ENCODE measurements at places on chromosomes 6 and 20.
A peak's percentile ranks its signal among the peaks of the same experiment; 100 is the strongest.

GRCh38 chr6:84669945-84670344 is 94.5 kb downstream of the TBX18 start:
- DNase-seq = no peak

GRCh38 chr20:44886266-44886651 is 754 bp downstream of the YWHAB start:
- no peak for DNase-seq

- no peak for DNase-seq
These were observed 452.3 kb downstream of the HTR1B start for GRCh38 chr6:77010931-77011542.

- peak; percentile 46 for DNase-seq
These were observed 18.3 kb upstream of the MUC21 start for GRCh38 chr6:30965140-30965601.

DNA sequence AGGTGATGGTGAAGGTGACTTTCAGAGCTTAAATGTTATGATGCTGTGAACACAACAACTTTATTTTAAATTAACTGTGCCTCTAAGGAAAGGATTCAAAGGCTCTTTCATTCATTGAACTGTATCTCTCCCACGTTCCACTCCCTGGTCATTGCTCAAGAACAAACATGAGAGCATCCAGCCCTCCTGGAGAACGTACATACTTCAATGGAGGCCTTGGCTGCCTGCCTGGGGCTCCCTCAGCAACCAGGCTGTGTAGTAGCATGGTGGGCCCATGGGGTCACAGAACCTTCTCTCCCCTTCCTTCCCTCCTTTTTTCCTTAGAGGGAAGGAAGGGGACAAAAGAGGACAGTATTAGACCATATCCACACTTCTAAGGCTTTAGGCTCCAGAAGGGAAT is 234.3 kb downstream of the CDC5L start:
- DNase-seq = no peak

DNA sequence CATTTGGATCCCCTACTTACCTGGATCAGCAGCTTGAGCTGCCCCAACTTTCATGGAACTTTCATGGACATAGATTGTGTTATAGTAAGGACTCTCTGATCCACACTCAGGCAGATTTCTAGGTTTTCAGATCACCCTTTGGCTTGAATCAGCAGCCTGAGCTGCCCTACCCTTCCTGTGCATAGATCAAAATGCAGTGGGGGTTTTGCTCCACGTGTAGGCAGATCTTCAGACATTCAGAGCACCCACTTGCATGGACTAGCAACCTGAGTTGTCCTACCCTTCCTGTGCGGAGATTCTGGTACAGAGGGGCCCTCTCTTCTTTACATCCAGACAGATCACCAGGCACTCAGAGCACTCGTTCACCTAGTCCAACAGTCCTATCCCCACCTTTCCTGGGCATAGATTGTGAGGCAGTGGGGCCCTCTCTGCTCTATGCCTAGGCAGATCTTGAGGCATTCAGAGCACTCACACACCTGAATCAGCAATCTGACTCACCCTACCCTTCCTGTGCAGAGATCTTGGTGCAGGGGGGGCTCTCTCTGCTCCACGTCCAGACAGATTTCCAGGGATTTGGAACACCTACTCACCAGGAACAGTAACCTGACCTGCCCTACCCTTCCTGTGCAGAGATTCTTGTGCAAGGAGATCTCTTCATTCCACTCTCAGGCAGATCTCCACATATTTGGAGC is 705.2 kb upstream of the NRSN1 start:
- no peak for DNase-seq

- no peak for DNase-seq
These were observed 4.8 kb upstream of the PRPH2 start for GRCh38 chr6:42727087-42727611.

DNA sequence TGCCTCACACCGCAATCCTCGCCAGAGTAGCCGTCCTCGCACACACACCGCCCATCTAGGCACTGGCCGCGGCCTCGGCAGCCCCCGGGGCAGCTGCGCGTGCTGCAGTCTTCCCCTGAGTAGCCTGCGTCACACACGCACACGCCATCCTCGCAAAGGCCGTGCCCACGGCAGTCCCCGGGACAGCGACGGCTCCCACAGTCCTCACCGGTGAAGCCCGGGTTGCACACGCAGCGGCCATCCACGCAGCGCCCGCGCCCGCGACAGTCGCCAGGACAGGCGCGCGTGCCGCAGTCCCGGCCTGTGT is 13.1 kb downstream of the TNXB start:
- no peak for DNase-seq

DNA sequence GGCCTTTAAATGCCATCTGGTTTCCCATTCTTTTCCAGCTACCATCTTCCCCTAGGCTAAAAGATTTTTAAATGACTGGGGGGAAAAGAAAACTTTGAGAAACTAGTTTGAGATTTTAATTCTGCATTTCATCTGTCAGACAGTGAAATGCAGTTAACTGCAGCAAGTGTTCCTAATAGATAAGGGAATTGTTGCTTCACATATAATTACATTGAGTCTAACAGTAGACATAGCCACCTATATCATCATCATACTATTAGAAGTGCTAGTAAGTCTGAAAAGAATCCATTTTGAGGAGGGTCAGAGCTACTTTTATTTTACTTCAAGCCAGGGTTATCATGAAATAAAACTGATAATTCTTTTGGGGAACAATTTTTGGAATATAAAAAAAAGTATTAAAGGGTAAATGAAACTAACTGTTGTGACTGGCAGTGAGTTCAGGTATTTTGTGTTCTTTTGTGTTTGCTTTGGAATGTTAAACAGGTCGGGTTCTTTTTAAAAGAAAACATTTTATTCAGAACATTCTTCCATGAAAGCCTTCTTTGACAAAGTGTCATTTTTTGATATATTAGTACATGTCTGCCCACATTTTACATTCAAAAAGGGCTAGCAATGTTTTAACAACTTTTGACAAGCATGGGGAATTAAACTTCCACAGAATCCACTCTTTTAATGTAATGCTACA is 170.1 kb downstream of the HS3ST5 start:
- DNase-seq = no peak

DNA sequence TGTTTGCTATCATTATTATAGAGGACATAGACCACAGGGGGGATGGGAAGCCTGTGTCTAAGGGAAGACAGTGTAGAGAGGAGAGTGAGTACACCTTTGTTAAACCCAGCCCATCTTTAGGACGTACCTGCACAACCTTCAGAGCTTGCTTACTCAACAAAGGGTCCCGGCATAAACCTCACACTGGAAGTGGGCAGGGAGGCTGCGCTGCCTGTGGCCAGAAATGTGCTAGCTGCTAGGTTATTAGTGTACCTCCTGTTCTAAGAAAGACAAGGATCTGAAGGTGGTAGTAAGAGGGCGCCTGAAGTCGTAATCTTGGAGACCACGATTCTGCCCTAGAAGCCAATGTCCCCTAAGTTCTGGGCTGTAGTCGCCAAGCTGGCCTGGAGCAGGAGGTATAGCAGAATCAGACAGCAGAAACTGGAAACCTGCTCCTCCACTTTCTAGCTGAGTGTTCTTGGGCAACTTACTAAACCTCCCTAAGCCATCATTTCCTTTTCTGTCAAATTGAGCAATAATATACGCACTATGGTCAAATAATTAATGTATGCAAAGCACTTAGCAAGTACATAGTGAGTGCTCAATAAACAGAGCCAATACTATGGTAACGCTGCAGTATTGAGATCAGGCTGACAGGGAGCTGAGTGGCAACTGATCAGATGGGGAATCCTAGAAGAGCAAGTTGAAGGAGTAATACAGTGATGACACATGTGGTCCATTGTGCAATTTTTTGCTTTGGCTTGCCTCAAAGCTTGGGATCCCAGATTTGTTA is 16.8 kb upstream of the AKIRIN2 start:
- peak; percentile 36 for DNase-seq

DNA sequence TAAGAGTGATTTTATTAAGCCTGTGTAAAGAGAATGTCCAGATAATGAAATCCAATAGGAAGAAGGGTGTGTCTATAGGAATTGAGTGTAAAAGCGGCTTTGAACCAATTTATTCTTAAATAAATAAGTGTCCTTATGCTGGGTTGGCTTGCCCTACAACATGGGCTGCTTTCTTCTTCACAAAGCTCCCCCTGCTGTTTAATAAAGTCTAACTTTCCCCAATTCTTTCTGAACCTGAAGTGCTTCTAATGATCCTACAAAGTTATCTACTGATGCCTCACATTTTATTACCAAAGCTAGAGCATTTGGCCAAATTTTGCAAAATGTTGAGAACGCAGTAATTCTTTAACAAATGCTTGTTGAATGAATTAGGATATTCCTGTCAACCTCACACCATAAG is 36.3 kb upstream of the SIRT5 start:
- DNase-seq = peak; percentile 35

DNA sequence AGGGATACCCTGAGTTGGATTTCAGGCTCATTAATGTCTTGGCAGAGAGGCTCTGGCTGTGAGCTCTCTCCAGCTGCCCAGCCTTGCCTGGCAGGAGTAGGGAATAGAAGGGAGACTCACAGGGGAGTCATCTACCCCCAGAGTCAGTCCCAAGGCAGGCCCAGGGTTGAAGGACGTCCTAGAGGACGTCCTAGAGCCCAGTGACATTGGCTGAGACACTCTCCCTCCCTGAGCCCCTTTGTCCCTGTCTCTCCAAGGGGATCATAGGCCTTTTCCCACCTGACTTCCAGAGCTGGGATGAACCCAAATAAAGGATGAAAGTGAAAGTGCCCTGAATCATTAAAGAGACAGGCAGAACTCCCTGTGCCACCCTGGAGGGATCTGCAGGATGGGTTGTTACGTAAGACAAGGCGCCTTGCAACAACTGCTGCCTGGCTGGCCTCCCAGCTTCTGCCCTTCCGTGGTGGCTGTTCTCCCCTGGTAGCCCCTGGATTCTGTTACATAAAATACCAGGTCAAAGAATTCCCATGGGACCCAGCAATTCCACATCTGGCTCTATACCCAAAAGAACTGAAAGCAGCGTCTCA is 53.6 kb upstream of the SIRPA start:
- DNase-seq = no peak

GRCh38 chr6:36616893-36617521 is 22.8 kb downstream of the SRSF3 start:
- DNase-seq = no peak

GRCh38 chr6:137927777-137928218 is 60.7 kb downstream of the TNFAIP3 start:
- peak; percentile 89 for DNase-seq

DNA sequence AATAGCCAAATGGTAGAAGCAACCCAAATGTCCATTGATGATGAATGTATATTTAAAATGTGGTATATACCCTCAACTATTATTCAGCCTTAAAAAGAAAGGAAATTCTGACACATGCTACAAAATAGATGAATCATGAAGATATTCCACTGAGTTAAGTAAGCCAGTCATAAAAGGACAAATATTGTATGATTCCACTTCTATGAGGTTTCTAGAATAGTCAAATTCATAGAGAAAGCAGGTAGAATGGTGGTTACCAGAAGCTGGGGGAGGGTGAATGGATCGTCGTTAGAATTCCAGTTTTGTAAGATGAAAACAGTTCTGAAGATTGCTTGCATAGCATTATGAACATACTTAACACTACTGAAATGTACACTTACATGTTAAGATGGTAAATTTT is 214.3 kb upstream of the MYLIP start:
- no peak for DNase-seq

DNA sequence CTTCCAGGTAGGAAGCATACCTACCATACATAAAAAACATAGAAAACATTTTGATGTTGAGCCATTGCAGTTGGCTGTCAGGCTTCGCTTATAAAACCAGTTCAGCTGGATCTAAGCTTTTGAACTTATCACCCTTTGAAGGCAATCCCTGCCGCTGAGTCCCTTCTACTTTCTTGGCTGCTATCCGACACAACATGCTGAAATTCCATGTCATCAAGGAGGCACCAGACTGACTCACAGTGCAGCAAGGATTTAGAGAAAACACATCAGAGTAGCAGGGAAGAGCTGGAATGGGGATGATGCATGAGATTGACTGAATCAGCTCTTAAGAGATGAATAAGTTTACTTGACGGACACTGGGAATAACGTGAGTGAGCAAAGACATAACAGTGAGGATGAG is 135.0 kb upstream of the MAN1A1 start:
- no peak for DNase-seq

DNA sequence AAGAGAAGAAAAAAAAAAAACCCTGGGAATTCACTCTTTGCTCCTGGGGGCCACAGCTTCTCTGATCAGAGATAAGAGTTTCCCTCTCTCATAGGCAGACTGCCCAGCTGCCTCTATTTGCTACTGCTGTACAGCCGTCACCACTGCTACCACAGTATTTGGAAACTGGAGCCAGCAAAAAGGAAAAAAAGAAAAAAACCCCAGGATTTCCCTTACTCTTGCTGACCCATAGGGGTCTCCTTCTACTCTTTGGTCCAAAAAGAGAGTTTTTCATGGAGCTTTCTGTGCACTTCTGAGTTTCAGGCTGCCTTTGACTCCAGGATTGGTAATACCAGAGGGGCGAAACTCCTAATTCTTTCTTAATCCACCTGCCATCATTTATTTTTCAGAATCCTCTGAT is 89.7 kb downstream of the MDGA1 start:
- DNase-seq = no peak

- DNase-seq = no peak
These were observed 35.3 kb downstream of the FOXP4 start for GRCh38 chr6:41581381-41581991.

DNA sequence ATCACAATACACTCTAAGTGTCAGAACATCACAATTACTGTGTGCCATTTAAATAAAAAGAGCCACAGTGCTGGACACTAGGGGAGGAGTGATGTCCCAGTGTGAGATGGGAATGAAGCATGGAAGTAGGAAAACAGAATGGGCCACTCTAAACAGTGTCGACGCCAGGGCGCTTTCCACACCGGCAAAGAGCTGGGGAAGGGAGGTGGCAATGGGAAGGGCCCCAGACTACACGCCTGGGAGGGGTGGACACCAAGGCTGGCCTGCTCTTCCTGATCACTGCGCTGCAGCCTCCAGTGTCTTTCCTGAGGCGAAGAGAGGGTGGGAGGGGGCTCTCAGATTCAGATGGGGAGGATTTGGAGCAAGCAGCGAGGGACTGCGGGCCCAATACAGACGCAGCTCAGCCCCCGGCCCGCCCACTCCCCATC is 75.9 kb downstream of the ERMARD start:
- no peak for DNase-seq

DNA sequence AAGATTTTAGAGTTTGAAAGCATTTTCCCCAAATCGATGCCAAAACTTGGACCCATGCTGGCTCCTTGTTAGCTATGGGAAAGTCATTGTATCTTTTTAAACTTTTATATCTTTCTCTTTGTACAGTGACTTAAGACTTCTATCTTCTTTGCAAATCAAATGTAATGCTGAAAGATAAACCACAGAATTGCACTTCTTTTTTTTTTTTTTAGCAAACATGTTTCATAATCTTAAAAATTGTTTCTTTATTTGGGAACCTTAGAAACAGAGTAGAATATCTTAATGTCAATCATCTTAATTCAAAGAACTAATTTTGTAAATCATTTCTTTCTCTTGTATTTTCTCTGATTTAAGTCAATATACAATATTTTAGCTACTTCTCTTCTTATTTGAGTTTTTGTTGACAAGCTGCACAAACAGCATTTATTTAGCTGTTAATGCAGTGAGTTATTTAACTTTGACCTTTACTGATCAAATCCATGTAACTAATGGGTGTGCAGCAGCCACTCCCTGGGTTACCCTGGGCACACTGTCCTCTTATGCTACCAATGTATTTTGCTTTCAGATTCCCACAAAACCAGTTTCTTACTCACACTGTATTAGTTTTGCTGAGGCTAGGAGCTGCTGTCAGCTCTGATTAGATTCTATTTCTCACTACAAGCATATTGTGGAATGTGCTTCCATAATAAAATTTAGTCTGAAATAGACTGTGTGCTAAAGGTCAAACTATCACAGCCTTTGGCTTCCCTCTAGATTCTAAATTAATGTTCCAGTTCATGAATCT is 279.6 kb downstream of the ADGB start:
- DNase-seq = no peak
